ENCODE measurements at places on chromosomes 3 and 15.

DNA sequence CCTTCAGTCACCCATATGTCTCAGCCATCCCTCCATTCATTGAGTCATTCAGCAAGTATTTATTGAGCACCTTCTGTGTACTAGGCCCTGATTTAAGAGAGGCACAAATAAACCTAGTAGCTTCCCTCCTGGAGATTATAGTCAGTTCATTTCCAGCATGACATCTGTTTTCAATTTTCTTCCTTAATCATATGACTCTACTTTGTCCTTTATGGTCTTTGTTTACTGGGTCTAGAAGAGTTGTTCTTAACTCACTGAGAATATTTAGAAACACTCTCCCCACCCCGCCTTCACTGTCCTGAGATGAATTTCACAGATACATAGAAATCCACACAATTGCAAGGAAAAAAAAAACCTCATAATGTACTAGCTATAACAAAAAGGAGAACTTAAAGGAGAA is 44.8 kb upstream of the ADAMTS9 start:
- no peak for DNase-seq

GRCh38 chr3:30667280-30667651 is 60.9 kb downstream of the TGFBR2 start:
- no peak for DNase-seq

DNA sequence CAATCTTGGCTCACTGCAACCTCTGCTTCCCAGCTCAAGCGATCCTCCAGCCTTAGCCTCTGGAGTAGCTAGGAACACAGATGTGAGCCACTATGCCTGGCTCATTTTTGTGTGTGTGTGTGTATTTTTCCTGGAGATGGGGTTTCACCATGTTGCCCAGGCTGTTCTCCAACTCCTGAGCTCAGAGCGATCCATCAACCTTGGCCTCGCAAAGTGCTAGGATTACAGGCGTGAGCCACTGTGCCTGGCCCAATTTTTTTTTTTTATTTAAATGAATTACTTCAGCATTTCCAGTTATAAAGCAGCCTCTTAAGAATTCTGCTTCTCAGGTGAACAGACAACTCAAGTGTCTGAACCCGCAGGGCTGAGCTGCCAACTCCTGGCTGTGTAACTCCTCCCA is 20.1 kb upstream of the ST3GAL6 start:
- DNase-seq = no peak

- no peak for DNase-seq
These were observed 36.7 kb upstream of the GOLGA8B start for GRCh38 chr15:34620142-34620541.

DNA sequence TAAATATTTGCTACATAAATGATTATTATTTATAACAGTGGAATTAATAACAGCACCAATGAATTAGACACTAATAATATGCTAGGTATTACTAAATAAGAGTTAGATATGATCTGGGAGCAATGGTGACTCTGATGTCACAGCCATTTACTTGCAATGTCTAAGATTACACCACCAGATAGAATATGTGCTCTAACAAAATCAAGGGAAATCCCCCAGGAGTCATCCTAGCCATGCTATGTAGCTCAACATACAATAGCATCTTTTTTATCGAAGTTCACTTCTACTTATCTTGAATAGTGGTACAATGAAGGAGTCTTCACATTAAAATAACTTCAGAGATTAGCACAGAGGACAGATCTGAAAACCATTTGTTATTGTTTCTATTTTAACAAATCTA is 154.0 kb downstream of the FMN1 start:
- DNase-seq = no peak

DNA sequence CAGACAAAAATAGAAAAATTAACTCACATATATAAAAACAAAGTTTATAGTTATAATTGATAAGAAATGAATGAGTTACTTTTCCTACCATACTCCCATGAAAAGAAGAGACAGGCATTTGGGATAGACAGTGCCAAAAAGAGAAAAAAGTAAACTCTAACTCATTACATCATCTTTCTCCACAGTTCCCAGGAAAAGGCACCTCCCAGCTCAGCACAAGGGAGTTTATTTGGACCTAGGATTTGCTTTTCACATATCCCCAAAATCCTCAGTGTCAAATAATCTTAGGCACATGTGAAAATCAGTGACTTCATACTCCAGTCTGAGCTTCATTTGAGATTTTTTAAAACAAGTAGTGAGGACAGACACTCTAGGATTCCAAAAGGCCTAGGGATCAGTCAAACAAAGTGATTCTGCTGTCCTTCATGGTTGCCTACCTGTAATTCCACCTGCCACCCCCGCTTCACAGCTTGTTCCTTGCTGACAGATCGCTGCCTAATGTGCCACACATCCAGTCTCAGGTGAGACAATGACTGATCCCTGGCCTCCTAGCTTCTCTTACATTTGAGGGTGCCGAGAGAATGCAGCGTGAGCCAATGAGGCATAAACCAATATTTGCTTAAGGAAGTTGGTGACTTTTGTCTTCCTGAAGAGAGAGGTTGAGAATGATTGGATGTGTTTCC is 573.7 kb downstream of the TBL1XR1 start:
- no peak for DNase-seq

DNA sequence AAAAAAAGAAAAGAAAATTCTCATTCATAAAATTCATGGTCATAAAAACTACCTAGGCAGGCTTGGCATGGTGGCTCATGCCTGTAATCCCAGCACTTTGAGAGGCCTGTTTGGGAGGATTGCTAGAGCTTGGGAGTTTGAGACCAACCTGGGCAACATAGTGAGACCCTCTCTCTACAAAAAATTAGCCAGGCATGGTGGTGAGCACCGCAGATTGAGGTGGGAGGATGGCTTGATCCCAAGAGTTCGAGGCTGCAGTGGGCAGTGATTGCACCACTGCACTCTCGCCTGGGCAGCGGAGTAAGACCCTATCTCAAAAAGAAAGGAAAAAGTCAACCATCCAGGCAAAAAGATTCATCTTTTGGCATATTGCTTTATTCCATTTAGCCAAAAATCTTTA is 58.5 kb downstream of the MEIS2 start:
- no peak for DNase-seq

DNA sequence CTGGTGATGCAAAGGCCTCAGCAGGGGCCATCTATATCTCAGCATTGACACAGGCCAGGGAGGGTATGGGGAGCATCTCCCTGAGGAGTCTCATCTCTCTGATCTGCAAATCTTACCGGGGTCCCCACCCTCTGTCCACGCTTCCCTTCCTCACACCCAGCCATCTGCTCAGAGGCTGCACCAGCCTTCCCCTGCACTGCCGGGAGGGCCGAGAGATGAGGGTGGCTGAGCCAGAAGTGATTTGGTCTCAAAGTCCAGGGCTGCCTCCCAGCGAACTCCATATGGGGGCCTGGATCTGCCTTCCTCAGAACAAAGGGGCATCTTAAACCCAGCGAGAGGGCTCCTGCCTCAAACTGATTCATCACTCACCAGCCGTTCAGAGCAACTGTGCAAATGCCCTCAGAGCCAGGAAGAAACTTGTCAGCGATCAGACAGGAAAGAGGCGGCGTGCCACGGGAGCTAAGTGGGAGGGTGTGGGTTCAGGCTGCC is 4.6 kb downstream of the IGDCC3 start:
- DNase-seq = no peak

DNA sequence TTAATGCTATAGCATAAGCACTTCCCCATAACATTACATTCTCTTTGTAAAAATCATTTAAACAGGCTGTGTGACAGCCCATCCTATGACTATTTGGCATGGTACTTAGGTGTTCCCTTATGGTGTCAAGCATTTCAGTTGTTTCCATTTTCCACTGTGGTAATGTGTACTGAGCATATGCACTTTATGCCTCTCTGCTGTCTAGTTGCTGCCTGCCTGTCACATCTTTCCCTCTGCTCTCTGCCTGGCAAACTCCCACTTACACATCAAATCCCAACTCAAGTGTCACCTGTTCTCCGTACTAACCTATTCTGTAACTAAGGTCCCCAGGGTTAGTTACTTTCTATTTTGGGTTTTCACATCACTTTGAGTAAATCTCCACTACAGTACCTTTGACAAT is 84.4 kb upstream of the STRIT1 start:
- no peak for DNase-seq

DNA sequence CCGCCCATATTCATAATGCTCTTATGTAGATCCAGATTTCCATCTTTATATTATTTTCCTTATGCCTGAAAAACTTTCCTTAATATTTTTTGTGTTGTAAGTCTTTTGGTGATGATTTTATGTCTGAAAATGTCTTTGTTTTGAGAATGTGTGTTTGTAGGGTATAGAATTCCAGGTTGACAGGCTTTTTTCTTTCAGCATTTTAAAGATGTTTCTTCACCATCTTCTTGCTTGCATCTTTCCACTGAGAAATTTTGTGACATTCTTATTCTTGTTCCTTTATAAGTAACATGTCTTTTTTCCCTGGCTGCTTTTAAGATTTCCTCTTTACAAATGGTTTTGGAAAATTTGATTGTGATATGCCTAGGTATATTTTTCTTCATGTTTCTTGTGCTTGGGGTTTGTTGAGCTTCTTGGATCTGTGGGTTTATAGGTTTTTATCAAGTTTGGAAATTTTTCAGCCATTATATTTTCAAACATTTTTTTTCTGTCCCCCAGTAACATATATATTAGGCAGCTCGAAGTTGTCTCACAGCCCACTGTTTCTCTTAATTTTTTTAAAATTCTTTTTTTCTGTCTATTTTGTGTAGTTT is 27.1 kb upstream of the SLC22A13 start:
- DNase-seq = no peak

DNA sequence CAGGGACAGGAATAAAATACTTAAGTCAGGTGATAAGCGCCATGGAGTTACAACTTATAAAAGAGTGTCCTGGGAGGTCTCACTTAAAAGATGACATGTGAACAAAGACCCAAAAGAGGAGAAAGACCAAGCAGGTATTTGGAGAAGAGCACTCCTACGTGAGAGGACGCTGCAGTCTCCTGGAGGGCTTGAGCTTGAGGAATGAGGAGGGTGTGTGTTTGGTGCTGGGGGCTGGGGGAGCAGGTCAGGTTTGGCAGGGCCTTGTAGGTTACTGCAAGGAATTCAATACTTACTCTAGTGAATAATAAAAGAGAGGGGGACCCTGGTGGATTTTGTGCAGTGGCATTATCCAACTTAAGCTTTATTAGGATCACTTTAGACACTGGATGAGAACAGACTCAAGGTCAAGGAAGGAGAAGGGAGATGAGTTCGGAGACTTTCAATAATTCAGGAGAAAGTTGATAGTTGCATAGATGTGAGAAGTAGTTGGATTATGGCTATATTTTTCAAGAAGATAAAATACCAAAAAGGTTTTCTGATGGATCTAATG is 32.4 kb downstream of the TNIK start:
- no peak for DNase-seq

GRCh38 chr15:82043796-82044372 is 1.9 kb downstream of the MEX3B start:
- DNase-seq = no peak

DNA sequence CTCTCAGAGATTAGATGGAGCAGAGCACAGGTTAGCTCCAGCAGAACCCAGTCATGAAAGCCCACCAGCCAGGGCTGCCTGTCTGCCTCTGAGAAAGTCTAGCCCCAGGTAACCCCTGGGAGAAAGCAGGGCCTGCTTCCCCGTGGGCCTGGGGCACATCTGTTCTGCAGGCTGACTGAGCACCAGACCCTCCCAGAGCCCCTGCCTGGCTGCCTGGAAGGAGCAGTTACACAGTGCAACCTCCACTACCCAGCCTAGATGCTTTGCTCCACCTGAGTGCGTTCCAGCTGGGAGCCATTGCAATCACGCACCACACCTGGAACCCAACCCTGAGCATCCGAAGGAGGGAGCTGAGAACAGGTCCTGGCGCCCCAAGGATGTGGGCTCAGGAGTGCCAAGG is 24.7 kb upstream of the OR5K4 start:
- DNase-seq = no peak

DNA sequence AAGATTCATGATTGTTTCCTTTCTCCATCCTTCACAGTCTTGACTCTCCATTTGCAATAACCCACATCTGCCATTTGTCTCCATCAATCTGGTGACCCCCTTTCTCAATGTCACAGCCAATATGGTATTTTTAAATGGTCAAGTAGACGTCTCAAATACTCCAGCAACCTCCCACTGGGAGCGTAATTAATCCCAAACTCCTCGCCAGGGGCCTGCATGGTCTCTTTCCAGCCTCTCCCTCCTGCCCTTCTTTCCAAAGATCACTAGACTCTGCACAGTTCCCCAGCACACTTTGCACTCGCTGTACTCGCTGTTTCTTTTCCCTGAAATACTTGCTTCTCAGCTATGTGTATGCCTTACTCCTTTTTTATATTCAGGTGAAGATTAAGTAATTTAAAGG is 115.3 kb downstream of the PLCH1 start:
- DNase-seq = no peak

DNA sequence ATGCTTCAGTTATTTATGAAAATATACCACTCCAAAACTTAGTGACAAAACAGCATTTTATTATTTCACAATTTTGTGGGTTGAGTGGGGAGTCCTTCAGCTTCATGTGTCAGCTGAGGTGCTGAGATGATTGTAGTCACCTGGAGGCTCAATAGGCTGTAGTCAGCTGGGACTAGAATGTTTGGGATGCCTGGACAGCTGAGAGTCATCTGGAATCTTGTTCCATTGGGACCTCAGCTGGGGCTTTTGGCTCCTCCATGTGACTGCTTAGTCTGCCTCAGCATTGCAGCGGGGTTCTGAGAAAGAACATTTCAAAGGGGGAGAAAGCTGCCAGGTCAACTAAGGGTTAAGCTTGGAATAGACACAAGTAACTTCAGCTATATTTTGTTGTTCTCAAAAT is 13.4 kb downstream of the STT3B start:
- DNase-seq = no peak

- DNase-seq = no peak
These were observed 17.7 kb downstream of the FOXB1 start for GRCh38 chr15:60021589-60022378.

DNA sequence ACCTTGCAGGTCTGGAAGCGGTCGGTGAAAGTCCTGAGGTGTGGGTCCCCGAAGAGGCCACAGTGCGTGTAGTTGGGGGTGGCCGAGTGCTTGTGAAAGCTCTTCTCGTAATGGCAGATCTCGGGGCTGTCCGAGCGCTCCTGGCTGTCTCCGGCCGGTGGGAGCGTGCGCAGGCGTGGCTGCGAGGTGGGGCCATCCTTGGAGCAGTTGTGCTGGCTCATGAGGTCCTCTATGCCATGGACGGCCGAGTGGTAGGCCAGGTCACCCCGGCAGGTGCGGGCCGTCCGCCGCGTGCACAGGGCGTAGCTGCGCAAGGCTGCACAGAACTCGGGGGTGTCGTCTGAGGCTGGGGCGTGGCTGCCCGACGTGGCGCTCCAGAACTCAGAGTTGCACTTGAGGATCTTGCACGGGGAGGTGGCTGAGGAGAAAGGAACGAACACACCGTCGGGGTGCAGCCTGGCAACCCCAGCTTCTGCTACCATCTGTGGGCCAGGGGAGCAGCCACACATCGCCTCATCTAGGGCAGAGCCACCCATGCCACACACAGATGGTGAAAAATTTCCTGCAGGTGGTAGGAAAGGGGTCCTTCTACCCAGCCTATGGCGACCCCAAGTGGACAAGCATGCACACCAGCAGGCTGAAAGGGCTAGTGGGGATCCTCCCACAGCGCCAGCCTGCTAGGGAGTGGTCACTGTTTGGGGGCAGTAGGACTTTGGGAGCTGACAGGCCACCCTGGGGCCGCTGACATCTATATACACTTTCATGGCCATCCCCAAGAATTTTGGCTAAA is 36.7 kb downstream of the RGMA start:
- no peak for DNase-seq

GRCh38 chr15:92322566-92323355 is 70.9 kb upstream of the ST8SIA2 start:
- DNase-seq = no peak

Data from CD8-positive, alpha-beta T cell (primary cell).